ENCODE measurements at places on chromosomes 12 and 14.
A peak's percentile ranks its signal among the peaks of the same experiment; 100 is the strongest.

GRCh38 chr12:51900323-51900889 is 6.9 kb upstream of the ACVRL1 start:
- DNase-seq: peak; percentile 81

GRCh38 chr12:56450241-56450640 is 1.0 kb upstream of the TIMELESS start:
- no peak for DNase-seq

- DNase-seq: no peak
Observed at GRCh38 chr12:13198876-13199275, 2.4 kb downstream of the EMP1 start.

GRCh38 chr12:60398547-60398946 is 802.7 kb downstream of the SLC16A7 start:
- DNase-seq: no peak

DNA sequence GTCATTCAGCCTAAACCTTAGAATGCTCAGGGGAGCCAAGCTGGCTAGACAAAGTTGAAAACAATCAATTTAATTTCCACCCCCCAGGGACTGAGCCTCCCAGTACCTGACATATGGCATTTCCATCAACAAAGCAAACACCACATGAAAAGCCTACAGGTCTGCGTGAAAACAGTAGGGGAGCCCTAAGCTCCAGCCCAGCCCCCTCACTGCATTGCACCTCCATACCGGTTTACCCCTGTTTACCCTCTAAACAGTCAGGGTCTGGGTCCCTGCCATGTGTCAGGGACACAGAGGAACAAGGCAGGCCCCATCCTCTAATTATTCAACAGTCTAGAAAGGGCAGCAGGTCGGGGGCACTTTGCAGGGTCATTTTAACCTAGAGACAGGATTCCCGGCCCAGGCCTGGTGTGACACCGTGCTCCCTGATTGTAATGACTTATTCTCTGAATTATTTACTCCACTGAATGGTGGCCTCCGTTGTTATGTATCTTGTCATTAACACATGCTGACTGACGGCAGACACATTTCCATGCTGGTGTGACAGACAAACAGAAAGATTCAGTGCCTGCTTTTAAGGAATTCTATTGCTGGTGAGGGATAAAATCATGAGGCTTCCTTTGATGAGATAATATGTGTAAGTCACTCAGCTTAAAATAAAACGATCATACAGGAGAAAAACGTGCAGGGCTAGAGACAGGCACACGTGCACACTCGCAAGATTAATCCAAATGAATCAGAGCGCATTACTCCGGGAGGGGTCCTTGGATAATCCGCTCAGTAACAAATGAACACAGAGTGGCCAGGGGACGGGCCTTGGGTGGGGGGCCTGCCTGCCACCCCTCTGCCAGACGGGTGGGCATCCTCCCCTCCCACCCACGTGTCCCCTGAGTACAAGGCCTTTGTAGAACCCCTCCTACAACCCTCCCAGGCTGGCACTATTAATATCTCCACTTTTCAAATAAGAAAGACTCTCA is 23.2 kb downstream of the CCDC88C start:
- no peak for DNase-seq

GRCh38 chr14:59343585-59343984 is 121.6 kb downstream of the GPR135 start:
- no peak for DNase-seq

DNA sequence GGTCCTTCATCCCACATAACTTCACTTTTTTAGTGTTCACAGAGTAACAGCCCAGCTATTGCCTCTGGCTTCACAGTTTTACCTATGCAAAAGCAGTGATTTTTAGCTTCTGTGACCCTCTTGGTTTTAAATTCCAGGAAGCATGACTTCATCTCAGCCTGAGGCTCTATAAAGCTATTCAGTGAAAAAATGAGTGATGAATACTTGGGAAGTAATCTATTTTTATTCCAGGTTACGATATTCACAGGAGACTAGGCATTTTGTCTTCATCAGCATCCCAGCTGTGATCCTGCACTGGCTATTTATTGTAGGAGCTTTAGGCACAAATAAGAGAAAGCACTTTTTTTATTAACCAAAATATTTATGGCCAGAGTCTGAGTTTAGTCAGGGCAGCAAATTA is 164.8 kb downstream of the SNAPC1 start:
- DNase-seq: no peak

DNA sequence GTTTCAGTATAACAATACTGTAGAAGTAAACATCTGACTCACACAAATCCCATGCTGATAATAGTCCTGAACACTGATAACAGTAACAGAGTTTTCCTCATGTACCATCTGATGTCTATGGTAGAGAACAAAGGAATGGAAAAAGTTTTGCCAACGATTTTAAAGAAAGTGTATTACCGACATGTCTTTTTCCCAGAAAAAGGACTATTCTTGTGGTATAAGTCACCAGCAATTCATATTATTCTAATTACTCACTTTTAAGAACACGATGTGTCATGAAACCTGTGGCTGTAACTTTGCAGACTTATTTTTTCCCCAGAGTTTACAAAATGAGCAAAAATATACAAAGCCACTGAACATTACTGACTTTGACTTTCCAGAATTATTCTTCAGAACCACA is 40.1 kb upstream of the DCN start:
- DNase-seq: no peak

DNA sequence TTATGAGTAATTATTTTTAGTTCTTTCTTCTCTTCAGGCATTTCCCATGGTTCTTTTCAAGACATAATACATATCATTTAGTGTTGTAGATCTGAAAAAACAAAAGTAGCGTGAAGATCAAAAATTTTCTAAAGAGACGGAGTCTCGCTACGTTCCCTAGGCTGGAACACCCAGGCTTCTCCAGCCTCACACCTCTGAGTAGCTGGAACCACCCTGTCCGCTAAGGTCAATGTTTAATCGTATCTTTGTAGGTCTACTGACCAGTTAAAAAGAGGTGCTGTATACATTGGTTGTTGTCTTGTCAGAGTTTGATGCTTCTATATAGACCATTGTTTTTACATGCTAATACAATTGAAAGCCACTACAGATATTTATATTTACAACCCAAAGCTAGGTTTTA is 1.3 kb upstream of the HIF1A start:
- no peak for DNase-seq

DNA sequence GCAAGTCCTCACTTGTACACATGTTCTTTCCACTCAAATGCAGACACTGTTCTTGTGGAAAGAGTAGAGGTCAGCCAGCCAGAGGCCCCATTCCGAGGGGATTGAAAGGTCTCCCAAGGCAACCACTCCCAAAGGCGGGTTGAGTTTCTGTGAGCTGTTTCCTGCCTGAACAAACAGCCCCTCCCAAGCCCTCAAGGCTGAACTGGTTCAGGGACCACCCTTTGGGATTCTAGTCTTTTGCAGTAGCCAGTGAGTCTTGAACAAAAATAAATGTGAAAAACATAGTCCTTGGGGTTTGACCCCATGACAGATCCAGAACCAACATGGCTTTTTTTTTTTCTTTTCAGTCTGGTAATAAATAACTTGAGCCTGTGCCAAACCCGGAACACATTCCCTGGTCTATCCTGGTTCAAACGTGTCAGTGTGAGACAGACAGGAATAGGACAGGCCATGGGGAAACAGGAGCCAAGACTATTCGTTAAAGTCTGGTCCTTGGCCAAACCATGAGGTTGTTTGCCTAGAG is 17.6 kb upstream of the STK38L start:
- no peak for DNase-seq

GRCh38 chr12:105469701-105470100 is 139.2 kb downstream of the C12orf75 start:
- no peak for DNase-seq

Data from mesenteric fat pad (tissue), 1 donor.